ENCODE measurements at places on chromosomes 5 and 9.

DNA sequence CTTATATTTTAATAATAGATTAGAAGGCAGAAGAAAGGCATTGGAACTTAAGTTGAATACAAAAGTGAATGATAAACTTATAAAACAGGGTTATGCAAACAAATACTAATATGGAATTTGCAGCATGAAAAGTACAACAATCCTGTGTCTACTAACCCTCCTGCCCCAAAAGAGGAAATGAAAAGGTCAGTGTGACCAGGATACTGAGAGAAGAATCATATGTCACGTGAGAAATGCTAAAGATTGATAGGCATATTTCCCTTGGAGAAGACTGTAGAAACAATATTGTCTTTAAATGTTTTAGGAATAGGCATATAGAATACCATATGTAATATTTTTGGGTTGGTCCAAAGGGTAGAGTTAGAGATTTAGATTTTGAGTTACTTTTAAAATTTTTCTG is 3.8 kb downstream of the WDR36 start:
- no peak for DNase-seq

DNA sequence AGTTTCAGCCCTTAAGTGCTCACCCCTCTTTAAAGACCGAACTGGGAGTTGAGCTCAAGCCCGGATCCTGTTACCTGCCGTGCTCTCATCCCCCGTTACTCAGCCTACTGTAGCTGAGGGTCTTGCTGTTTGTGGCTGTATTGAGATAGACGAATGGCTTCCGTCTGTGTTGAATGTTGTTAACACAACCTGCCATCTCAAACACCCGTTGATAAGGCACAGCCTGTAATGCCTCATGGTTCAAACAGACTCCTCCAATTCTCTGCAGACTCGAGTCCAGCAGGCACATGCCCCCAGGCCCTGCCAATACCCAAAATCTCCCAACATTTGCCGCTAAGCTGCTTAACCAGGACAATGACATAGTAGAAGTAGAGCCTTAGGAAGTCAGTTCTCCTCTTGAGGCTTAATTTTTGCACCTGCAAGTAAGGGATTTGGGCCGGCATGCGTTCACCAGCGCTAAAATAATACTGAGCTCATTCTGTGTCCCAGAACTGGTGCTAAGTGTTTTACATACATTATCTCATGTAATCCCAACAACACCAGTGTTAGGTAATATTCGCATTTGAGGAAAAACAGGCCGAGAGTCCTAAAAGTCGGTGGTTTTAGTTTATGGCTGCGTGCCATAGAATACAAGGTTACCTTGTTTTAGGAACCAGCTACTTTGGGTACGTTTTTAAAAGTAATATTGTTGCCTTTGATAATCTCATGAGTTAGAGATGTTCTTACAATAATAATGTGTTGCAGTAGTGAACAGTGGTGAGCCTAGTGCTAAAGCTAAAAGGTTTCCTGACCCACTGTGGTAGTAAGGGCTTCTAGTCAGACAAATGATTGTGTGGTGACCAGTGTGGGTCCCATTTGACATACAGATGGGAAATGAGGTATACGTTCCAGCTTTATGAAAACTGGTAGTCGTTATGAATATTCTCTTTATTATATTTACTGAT is 1.5 kb upstream of the RFX3 start:
- DNase-seq: peak; percentile 61

DNA sequence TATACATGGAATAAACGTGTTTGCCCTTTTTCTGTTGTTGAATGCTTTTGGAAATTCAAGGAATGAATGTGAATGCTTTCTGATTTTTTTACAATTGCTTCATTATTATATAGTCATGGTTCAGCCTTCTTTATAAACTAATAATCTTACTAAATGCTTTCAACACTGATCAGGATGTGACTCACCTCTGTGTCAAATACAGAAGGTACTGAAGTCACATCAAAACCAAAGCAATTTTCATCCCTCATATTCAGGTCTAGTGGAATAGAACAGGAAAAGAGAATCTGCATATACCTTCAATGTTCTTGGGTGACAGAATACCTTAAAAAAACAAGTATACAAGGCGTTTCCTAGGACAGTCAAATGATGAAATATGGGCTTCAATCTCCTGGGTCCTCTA is 170.7 kb downstream of the PDE4D start:
- DNase-seq: peak; percentile 8

GRCh38 chr5:103298607-103299188 is 40.1 kb downstream of the MACIR start:
- no peak for DNase-seq

DNA sequence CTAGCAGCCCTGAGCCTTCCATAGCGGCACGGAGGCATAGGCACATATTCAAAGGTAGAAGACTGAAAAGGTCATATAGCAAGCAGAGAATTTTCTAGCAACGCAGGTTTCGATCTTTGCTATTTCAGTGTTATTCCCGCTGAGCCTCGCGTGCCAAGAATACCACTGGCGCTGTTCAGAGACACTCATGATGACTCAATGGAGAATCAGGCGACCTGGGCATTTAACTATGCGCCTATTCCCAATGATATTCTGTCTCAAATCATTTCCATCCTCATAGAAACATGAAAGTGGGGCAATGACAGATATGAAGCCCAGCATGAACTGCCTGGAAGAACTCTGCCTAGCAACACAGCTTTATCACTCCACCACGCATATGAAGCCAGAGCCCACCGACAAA is 59.9 kb downstream of the EFNA5 start:
- no peak for DNase-seq

DNA sequence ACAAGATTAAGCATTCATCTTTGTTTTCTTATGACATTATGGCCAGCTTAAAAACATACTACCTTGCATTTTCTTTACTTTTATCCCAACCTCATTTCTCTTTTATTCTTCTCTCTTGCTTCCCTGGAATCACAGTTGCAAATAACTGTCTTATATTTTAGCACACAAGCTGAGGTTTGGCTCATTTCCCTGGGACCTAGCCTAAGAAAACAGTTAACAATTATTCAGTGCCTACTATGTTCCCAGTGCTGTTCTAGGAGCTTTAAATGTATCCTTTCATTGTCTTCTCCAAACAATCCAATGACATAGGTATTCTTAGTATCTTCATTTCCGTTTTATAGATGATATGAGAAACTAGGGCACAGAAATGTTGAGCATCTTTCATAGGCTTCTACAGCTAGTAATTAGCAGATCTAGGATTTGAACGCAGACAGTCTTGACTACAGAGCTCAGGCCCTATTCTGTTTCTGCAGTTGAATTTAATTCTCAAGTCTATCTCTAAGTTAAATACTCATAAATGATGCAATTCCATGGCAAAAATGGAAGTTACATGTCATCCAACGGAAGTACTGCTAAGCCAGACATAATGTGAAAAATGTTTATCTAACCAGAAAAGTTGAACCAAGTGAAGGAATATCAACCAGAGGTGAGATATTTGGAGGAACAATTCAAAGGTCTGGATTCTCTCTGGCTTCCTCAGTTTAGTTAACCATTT is 52.3 kb upstream of the MTAP start:
- DNase-seq: no peak

DNA sequence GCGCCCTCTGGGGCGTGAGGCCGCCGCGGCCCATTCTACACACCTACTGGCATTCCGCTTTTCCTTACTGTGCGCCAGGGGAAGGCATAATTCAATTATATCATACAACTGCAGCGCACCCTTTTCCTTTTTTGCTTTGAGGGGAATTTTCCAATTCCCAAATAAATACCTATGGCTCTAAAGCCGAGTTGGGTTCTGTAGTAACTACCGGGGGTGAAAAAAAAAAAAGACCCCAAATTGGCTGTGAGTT is 34.1 kb upstream of the NFIB start:
- peak; percentile 40 for DNase-seq

Data from SW480 (cell line).